ENCODE measurements at places on chromosomes 7 and 10.

GRCh38 chr10:68471586-68472408 is at the start of gene DNA2:
TSS of gene DNA2 (minus strand) at chr10:68471973. CDS start at chr10:68471864, 109 bp downstream.
- peak; percentile 91 for DNase-seq

- DNase-seq = no peak
Measured at GRCh38 chr10:63788152-63788821, 267.1 kb downstream of the REEP3 start.

GRCh38 chr7:113015034-113015645 is 71.5 kb downstream of the GPR85 start:
- no peak for DNase-seq

DNA sequence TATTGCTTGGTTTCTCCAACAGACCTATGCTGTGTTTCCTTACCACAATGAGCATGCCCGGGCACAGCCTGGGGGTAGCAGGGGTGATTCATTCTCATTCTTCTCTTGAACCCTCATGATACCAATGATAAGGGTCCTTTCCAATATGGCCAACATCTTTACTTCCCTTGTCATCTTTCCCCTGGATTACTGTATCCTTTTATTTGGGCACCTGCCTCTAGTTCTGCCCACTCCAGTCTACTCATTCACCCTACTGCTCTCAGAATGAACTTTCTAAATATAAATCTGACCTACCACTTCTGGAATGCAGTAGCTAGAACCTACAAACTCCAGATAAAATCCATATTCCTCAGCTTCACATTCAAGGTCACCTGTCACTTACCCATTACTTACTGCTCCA is 26.4 kb upstream of the ITPRID1 start:
- no peak for DNase-seq

DNA sequence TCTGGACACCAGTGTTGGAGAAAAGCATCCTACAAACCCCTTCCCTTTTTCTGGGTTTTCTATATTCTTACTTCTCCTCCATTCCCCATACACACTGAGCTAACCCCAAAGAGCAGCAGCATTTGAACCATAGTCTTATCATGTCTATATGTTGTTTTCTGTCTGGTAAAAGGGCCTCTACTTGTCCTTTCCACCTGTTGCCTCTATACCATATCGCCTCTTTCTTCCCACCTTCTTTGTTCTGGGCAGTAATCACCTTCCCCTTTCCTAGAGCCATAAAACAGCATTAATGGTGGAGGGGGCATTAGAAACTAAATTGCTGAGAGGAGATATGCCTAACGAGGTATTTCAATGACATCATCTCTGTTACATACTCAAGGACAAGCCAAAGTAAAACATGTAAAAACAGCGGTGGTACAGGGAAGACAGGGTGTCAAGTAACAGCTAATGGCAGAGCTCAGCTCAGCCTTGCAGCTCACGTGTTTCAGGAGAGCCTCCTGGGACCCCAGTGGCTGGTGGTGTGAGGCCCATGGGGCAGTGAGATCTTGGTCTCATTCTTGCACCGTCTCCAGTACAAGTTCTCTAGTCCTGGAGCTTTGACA is 20.6 kb downstream of the NPY start:
- no peak for DNase-seq

DNA sequence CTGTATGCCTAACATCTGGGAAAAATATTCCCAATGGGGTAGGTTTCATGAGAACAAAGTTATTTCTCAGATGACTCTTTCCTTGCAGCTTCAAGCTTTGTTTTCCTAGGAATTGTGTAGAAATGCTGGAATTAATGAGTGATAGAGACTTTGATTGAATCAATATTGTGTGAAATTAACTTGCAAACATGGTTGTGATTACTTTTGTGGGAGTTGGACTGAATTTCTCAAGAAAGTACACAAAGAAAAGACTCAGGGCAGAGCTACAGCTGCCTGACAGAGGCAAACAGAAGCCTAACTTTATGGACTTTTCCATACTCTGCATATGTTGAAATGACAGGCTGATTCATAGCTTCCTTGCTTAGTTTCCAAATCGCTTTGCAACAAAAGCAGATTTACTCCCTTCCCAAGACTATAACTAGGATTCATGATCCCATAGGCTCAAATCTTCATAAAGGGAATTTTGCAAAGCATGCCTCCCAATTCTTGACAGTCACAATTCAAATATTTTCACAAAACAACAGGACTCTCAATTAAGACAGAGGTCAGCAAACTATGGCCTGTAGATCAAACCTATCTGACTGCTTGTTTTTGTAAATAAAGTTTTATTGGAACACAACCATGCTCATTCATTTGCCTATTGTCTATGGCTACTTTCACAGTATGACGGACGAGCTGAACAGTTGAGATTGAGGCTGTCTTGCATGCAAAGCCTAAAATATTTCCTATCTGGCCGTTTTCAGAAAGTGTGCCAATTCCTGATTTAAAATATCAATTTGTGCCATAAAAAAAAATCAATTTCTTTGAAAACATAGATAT is 27.6 kb downstream of the NRP1 start:
- no peak for DNase-seq

Data from GM06990 (cell line).